ENCODE measurements at places on chromosomes 16 and 17.

- DNase-seq: no peak
- H3K4me3 ChIP-seq: no peak overlapping the region
- no peaks in the 10 kb centered on the region for H3K4me1 ChIP-seq
Observed at GRCh38 chr16:89892635-89893034, 19.2 kb downstream of the TCF25 start.

GRCh38 chr17:36197387-36197703 is 787 bp upstream of the CCL3L1 start:
- peaks cover 6% of the 10 kb centered on the region for H3K4me1 ChIP-seq
- DNase-seq: no peak
- H3K4me3 ChIP-seq: no peak overlapping the region
- no peaks in the 10 kb centered on the region for H3K27me3 ChIP-seq
- H3K27ac ChIP-seq: no peak overlapping the region
- H3K36me3 ChIP-seq: no peaks in the 10 kb centered on the region

GRCh38 chr16:86511317-86512161 is 1.2 kb downstream of the FOXF1 start:
- no peaks in the 10 kb centered on the region for H3K36me3 ChIP-seq
- DNase-seq: no peak
- peaks cover 4% of the 10 kb centered on the region for H3K4me1 ChIP-seq
- H3K27ac ChIP-seq: no peak overlapping the region

GRCh38 chr16:85982563-85982939 is 83.6 kb downstream of the IRF8 start:
- H3K27me3 ChIP-seq: no peaks in the 10 kb centered on the region
- no peak overlapping the region for H3K27ac ChIP-seq
- no peaks in the 10 kb centered on the region for H3K36me3 ChIP-seq
- DNase-seq: peak; percentile 36
- no peaks in the 10 kb centered on the region for H3K4me1 ChIP-seq
- H3K4me3 ChIP-seq: no peak overlapping the region

- H3K27ac ChIP-seq: no peak overlapping the region
- no peaks in the 10 kb centered on the region for H3K27me3 ChIP-seq
- DNase-seq: peak; percentile 12
Observed at GRCh38 chr16:17138801-17139200, 332.0 kb downstream of the XYLT1 start.

GRCh38 chr16:75996491-75996890 is 270.2 kb upstream of the CPHXL start:
- H3K27ac ChIP-seq: no peak overlapping the region
- no peaks in the 10 kb centered on the region for H3K4me1 ChIP-seq
- H3K36me3 ChIP-seq: no peaks in the 10 kb centered on the region
- DNase-seq: no peak

DNA sequence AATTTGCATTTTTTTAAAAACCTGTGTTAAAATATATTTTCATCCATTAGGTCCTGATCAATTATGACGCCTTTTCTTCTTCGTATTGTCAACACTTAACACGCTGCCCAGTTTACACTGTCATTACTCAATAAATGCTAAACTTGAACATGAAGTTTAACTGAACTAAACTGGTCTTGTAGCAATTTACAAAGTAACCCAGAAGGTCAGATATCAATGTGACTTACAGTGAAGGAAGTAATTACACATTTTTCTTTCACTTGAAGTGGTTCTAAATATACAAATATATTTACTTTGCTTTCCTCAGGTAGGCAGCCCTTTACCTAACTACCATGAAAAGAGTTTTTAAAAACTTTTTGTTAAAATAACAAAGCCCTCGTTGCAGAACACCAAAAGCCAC is 256.5 kb upstream of the AXIN2 start:
- H3K27ac ChIP-seq: no peak overlapping the region
- H3K4me1 ChIP-seq: no peaks in the 10 kb centered on the region
- no peaks in the 10 kb centered on the region for H3K27me3 ChIP-seq
- H3K36me3 ChIP-seq: no peaks in the 10 kb centered on the region
- H3K4me3 ChIP-seq: no peak overlapping the region
- no peak for DNase-seq

GRCh38 chr17:13671771-13672170 is 70.0 kb upstream of the HS3ST3A1 start:
- H3K36me3 ChIP-seq: no peaks in the 10 kb centered on the region
- no peak for DNase-seq
- H3K4me3 ChIP-seq: no peak overlapping the region
- H3K4me1 ChIP-seq: no peaks in the 10 kb centered on the region

DNA sequence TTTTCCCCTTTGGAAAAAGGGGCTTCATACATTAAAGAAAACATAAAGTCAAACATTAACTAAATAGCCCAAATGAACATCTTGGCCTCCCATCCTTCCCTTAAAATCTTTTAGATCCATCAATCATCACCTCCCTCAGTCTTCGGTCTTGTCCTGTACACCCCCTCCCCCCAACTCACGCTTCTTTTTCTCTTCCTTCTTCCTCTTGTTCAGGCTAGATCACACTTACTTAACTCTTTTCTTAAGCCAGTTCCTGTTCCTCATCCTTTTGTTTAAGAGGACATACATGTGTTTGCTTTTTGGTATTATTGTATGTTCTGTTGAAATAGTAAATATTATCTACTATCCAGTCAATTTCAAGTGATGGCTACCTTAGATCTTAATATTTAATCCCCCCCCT is 5.5 kb downstream of the MFSD6L start:
- no peak overlapping the region for H3K27ac ChIP-seq
- no peak for DNase-seq
- H3K36me3 ChIP-seq: no peaks in the 10 kb centered on the region
- no peaks in the 10 kb centered on the region for H3K4me1 ChIP-seq
- no peak overlapping the region for H3K4me3 ChIP-seq

DNA sequence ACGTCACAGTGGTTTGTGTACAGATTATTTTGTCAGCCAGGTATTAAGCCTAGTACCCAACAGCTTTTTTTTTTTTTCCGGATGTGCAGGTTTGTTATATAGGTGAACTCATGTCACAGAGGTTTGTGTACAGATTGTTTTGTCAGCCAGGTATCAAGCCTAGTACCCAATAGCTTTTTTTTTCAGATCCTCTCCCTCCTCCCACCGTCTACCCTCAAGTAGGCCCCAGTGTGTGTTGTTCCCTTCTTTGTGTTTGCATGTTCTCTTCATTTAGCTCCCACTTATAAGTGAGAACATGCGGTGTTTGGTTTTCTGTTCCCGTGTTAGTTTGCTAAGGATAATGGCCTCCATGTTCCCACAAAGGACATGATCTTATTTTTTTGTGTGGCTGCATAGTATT is 19.9 kb downstream of the RPTOR start:
- no peak for DNase-seq
- H3K4me1 ChIP-seq: peaks cover 3% of the 10 kb centered on the region
- H3K27ac ChIP-seq: no peak overlapping the region
- no peaks in the 10 kb centered on the region for H3K36me3 ChIP-seq

GRCh38 chr17:17785407-17785806 is 51.4 kb downstream of the SREBF1 start:
- peak overlapping the region; percentile 6 for H3K27ac ChIP-seq
- H3K36me3 ChIP-seq: no peaks in the 10 kb centered on the region
- no peaks in the 10 kb centered on the region for H3K27me3 ChIP-seq

DNA sequence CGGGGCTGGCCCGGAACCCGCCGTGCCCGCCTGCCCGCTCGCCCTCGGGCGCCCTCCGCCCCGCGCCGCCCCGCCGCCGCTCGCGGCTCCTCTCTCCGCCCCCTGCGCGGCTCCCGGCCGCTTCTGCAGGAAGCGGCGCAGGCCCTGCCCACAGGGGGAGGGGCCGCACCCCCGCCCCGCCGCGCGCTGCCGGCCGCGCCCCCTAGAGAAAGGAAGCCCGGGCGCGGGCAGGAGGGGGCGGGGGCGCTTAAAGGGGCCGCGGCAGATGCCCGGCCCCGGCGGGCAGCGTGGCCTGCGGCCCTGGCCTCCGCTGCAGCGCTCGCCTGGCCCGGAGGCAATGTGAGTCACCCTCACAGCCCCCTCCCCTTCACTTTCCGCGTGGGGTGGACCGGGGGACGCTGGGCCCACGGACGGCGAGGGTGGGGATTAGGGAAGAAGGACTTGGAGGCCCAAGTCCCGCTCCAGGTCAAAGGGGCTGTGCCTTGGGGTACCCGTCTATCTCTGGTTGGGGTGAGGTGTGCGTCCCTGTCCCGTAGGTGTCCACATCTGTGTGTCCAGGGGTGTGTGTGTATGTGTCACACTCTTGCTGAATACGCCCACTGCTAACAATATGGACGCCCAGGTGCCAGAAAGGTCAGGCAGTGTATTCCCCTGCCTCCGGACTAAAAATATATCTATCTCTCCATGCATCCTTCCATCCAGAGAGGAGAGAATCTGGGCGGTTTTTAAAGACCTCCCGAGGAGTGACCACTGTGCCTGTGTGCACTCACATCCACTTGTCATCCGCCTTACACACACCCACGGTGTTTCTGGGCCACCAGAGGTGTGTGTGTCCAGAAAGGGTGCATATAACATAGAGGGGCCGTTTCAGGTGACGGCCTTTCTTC is at the start of gene GIT1:
Gene GIT1 (minus strand): TSS at position 125 of the 887 bp plus-strand sequence. CDS start 270 bp downstream, outside the sequence.
- peak; percentile 88 for DNase-seq
- no peaks in the 10 kb centered on the region for H3K36me3 ChIP-seq
- H3K4me3 ChIP-seq: peak within 1 kb of the TSS; percentile 80
- peak within 1 kb of the TSS; percentile 82 for H3K27ac ChIP-seq

DNA sequence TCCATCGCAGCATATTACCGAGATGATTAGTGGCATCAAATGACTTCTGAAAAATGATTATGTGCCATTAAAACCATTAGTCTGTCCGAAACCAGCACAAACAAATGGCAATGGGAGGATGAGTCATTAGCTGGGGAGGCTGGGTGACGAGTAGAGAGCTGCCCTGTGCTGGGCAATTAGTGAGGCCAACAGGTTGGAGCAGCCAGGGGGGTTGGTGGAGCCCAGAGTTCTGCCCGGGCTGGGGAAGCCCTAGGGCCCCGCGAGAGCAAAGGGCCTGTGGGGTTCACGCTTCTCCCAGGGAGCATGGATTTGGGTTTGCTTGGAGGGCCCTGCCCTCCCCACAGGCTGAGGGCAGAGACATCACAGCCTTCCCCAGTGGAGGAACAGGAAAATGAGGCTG is 152.1 kb upstream of the RPL38 start:
- no peak overlapping the region for H3K4me3 ChIP-seq
- H3K27me3 ChIP-seq: peaks cover 21% of the 10 kb centered on the region
- no peaks in the 10 kb centered on the region for H3K36me3 ChIP-seq
- DNase-seq: no peak

DNA sequence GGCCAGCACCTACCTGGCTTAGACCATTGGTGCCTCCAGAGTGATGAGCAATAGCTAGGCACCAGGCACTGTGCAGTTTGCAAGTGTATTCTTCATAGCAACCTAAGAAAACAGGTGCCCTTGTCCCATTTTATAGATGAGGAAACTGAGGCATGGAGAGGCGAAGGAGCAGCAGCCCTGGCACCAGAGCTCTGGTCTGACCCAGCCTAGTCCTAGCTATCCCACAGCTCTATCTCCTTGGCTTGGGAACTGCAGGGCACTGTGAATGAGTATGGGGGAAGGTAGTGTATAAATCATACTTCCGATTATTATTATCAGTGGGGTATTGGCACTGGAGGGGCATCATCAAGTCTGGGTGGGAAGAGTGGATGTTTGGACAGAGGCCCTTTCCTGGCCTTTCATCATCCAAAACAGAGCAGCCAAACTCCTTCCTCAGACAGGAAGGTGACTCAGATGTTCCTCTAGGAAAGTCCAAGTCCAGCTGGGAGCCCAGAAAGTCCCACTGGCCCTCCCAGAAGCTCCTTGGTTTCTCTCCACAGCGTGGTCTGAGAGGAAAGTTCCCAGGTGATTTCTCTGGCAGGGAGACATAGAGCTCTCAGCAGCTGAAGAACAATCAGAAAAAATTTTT is 32.0 kb upstream of the PLLP start:
- peak; percentile 14 for DNase-seq
- no peaks in the 10 kb centered on the region for H3K4me1 ChIP-seq
- peak overlapping the region; percentile 74 for H3K27ac ChIP-seq
- H3K4me3 ChIP-seq: no peak overlapping the region
- peaks cover 7% of the 10 kb centered on the region for H3K27me3 ChIP-seq

DNA sequence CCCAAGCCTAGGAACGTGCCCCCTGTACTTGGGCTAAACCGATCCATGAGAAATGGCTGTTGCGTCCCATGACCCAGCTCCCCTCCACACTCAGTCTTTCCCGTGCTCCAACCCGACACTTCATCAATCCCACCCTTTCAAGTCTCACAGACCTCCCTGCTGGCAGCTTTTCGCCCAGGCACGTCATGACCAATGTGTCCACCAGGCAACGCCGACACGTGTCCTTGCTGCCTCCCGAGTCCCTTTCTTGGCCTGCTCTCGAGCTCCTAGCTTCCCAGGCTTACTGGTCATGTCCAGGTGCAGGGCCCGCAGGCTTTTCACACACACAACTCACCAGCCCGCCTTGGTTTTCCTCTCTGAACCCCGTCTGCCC is 12.2 kb downstream of the MNT start:
- peak; percentile 67 for DNase-seq
- no peaks in the 10 kb centered on the region for H3K27me3 ChIP-seq
- H3K4me3 ChIP-seq: no peak overlapping the region
- peaks cover 35% of the 10 kb centered on the region for H3K36me3 ChIP-seq
- peaks cover 5% of the 10 kb centered on the region for H3K4me1 ChIP-seq

DNA sequence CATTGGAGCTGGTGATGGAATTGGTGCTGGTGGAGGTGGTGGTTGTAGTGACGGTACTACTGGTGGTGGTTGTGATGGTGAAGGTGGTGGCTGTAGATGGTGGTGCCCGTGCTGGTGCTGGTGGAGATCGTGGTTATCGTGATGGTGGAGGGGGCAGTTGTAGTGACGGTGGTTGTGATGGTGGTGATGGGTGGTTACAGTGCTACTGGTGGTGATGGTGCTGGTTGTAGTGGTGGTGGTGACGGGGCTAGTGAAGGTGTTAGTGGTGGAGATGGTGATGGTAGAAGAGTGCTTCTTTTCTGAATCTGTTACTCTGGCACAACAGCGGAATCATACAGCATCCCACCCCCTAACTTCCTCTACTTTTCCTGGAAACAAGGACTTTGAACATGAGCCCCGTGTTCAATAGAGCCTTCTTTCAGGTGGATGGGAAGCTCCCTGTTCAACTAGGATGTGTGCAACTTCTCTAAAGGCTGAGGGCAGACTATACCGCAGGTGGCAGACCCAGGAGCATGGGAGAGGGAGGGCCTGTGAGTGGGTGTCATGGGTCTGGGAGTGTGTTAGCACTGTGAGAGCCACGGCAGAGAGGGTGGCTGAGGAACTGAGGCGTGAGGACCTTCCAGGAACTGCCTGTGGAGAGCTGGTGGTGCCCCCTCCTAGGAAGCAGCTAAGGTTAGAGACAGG is 8.2 kb downstream of the TBX21 start:
- no peaks in the 10 kb centered on the region for H3K4me1 ChIP-seq
- H3K27me3 ChIP-seq: peaks cover 4% of the 10 kb centered on the region
- H3K4me3 ChIP-seq: no peak overlapping the region
- no peak for DNase-seq

- H3K27ac ChIP-seq: peak overlapping the region; percentile 57
- H3K4me1 ChIP-seq: no peaks in the 10 kb centered on the region
- H3K4me3 ChIP-seq: no peak overlapping the region
Observed at GRCh38 chr17:68909066-68909465, 46.1 kb downstream of the ABCA8 start.

GRCh38 chr16:50474138-50474537 is 74.1 kb upstream of the NKD1 start:
- DNase-seq: no peak
- no peaks in the 10 kb centered on the region for H3K36me3 ChIP-seq
- H3K4me1 ChIP-seq: no peaks in the 10 kb centered on the region
- no peaks in the 10 kb centered on the region for H3K27me3 ChIP-seq
- H3K27ac ChIP-seq: no peak overlapping the region

GRCh38 chr17:47995241-47995935 is 24.5 kb downstream of the CDK5RAP3 start:
- H3K4me3 ChIP-seq: no peak overlapping the region
- no peaks in the 10 kb centered on the region for H3K36me3 ChIP-seq
- H3K27me3 ChIP-seq: no peaks in the 10 kb centered on the region
- no peak overlapping the region for H3K27ac ChIP-seq
- DNase-seq: no peak

Data from lung (tissue), 17 donors.